ENCODE measurements at places on chromosomes 1 and 21.

GRCh38 chr1:48003741-48004531 lies 6.8 kb upstream of the TRABD2B start:
- DNase-seq, result no peak

DNA sequence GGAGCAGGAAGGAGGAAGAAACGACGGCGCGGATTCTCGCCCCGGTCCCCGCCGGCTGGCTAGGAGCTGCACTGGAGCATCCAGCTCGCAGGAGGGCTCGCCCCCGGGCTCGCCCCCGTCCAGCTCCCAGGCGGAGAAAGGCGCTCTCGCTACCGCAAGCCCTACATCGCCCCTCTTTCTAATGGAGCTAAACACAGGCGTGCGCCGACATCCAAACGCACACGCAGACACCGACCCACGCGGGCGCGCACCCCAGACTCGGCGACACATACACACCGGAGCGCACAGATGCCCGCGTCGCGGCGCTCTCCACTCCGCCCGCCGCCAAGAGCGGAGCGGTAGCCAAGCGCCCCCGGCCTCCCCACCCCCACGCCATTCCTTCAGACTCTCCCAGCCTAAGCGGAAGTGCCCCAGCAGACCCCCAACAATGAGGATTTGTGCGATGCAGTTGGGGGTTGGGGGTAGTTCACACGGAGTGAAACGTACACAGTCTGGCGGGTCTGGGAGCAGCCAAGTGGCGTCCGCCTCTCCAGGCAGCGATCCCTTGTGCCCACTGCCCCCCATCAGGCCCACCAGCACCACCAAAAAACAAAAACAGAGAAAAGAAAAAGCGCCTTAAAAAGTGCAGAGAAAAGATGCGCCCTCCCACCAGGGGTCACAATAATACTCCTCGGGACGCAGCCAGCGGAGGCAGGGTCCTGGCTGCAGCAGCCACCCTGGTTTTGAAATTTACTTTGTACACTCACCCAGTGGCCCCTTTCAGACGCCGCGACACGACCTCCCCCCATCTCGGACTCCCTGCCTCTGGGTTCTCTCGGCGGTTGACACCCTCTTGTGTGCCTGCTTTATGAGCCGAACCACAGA lies 1.4 kb downstream of the DAB1 start:
- DNase-seq, result no peak

DNA sequence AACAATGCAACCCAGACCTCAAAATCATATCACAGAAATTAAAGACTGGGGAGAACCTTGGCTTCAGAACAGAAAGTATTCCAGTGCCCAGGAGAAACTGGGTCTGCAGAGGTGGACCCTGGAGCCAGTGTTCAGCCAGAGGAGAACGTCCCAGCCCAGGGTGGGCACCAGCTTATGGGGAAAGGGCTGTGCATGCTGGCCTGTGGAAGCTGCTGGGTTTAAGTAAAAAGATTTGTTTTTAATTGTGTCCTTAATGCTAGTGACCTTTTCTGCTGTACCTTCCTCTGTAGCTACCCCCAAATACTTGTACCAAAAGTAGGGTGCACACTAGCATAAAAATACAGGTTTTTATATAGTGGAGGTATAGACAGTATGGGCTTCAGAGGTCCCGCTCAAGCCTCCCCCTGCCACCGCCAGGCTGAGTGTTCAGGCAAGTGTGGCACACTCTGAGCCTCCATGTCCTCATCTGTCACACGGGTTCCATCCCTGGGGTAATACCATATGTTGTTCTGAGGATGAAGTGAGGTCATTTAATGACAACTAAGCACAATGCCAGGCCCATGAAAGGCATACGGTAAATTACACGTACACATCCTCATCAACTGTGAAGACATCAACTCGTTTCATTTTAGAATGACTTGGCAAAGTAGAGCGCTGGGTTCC lies 47.0 kb downstream of the SLC37A1 start:
- no peak for DNase-seq

DNA sequence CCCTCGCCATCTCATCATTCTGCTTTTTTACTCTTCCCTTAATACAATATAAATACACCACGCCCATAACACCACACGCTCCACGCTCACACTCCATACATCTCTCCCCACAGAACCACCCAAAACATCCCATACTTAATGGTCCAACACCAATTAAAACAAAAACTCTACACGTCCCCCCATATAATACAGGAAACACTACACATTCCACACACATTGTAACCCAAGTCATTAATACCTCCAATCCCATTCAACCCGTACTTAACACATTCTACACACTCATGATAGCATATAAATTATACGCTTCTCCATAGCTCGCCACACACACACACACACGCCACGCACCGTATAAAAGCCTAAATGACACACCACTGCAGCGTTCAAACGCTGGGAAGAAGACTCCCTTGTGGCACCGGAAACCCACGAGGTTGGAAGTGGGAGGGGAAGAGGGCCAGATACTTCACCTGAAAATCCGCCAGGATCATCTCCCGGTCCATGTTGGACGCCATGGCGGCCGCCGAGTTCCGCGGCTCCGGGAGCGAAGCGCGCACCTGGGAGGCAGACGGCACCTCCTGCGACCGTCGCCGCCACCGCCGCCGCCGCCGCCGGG lies 659 bp downstream of the FAF1 start:
- no peak for DNase-seq

GRCh38 chr1:213585959-213586586 lies 401.7 kb upstream of the PROX1 start:
- DNase-seq, result no peak

DNA sequence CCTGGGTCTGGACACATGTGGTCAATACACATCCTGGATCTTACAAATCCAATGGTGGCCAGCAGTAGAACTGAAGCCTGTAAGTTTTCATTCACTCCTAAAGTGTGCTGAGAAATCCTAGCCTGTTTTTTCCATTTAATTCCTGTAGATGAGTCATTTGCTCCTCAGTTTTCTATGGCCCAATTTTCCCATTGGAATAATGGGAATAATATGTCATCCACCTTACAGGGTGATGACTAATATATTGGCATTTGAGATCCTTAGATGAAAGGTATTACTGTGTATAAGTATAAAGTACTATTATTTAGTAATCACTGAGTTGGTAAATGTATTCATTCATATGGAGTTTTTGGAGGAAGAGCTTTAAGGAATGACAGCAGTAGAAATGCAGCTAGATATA lies 89.7 kb upstream of the ADAR start:
- DNase-seq, result no peak

DNA sequence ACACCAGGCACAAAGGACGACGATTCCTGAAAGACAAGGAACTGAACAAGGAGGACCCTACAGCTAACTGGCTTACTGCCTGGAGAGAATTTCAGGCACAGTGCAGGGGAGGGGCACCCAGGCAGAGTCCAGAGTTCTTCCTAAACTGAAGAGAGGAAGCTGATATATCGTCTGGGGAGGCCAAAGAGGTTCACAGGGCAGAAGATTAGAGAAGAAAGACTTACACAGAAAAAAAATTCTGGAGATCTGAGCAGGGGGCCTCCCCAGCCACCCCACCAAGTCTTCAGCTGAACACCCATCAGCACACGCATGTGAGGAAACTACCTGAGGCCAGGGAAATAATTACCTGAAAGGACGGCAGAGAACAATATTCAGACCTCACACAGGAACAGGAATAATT lies 24.6 kb downstream of the SORT1 start:
- DNase-seq, result no peak

- no peak for DNase-seq
Measured at GRCh38 chr1:234683861-234684632, 74.1 kb upstream of the IRF2BP2 start.

DNA sequence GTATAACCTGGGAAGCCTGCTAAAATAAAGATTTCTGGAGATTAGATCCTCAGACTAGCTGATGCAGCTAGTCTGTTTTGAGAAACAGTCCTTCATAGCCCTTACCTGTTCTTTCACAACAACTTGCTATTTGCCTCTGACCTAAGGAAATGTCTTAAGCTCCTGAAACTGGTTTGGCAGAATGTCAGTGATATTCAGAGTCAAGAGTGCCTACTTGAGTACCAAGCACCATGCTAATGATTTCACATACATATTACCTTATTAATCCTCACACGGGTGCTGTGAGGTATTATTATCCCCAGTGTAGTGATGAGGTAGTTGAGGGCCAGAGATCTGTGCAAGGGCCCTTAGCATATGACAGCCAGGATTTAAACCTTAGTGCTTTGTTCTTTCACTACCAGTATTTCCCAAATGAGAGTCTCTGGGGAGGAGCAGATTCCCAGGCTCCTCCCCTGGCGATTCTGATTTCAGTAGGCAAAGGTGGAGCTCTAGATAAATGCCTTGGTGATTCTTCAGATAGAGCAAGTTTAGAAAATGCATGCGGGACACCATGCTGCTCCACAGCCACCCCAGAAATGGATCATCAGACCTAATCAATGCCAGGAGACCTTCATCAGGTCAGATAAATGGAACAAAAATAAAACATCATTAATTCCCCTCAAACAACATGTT lies 47.4 kb upstream of the WNT2B start:
- no peak for DNase-seq

GRCh38 chr21:41819236-41819855 lies 52.5 kb upstream of the RIPK4 start:
- no peak for DNase-seq

GRCh38 chr1:164914208-164914607 lies 355.2 kb downstream of the PBX1 start:
- no peak for DNase-seq

DNA sequence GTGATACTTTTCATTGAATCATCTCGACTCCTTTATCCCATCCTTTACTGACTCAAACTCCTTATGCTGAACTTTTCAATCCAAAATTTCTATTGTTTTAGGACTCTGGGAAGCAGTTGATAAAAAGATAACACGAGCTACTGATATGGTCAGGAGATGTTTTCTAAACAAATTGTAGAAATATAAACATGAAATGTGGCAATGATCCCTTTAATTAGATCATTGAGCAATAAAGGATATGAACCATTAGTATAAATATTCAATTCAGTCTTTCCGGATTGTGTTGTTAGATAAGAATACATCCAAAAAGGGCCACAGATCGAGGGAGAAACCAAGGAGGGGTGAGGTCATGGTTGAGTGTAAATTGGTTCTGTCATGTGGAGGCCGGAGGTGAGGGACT lies 88.4 kb downstream of the NID1 start:
- no peak for DNase-seq

DNA sequence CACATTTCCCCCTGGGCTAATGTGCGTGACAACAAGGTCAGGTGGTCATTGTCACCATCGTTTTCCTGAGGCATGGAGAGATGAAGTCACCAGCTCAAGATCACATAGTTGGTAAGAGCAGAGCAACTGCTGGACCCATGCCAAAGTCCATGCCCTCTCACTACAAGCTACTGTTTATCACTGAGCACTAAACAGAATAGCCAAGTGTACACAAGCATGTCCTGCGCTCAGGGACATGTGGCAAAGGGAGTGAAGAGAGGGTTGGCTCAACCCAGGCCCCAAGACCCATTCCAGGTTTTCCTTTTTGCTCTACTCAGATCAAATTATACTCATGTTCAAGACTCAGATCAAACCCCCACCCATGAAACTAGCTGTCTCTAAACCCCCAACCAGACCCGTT lies 20.8 kb downstream of the LRRC52 start:
- DNase-seq, result no peak

DNA sequence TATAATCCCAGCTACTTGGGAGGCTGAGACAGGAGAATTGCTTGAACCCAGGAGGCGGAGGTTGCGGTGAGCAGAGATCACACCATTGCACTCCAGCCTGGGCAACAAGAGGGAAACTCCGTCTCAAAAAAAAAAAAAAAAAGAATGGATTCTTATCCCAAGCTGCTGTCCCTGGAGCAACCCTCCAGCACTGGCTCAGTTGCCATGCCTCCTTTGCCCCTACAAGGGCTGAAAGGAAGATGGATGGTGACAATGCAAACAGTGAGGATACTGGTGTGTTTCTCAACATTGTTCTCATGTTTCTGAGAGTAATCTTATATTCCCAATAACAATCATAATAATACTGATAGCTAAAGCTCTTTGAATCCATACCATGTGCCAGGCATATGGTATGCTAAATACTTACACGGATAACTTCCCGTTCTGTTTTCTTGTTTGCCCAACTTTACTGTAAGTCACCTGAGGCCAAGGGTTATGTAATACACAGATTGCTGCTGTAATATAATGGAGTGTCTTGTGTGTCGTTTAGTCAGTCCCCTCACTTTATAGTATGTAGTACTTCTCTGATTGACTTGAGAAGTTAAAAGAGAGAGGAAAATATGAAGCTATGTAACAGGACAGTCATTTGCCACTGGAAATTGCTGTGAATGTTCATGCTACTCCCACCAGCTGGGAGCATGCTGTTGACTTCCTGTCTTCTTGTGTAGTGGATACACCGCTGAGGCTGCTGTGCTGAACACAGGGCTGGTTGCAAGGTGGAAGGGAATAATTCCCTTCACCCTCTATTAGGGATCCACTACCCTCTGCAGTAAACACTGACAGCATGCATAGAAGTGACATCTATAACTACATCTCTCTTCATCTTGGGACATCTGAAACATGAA lies 153.6 kb downstream of the CNIH3 start:
- DNase-seq, result no peak

All from stimulated activated CD8-positive, alpha-beta memory T cell treated with anti-CD3 and anti-CD28 coated beads, Interleukin-2, amount 100 ng/mL, for 48 hours (primary cell).